ENCODE measurements at places on chromosomes 12 and 14. TPM values are rescaled to one million over a fixed set of nuclear protein-coding genes. Genes with fewer than 3 reads are reported as not detected.

SERPINA4 gene
- not detected for total RNA-seq

DNA sequence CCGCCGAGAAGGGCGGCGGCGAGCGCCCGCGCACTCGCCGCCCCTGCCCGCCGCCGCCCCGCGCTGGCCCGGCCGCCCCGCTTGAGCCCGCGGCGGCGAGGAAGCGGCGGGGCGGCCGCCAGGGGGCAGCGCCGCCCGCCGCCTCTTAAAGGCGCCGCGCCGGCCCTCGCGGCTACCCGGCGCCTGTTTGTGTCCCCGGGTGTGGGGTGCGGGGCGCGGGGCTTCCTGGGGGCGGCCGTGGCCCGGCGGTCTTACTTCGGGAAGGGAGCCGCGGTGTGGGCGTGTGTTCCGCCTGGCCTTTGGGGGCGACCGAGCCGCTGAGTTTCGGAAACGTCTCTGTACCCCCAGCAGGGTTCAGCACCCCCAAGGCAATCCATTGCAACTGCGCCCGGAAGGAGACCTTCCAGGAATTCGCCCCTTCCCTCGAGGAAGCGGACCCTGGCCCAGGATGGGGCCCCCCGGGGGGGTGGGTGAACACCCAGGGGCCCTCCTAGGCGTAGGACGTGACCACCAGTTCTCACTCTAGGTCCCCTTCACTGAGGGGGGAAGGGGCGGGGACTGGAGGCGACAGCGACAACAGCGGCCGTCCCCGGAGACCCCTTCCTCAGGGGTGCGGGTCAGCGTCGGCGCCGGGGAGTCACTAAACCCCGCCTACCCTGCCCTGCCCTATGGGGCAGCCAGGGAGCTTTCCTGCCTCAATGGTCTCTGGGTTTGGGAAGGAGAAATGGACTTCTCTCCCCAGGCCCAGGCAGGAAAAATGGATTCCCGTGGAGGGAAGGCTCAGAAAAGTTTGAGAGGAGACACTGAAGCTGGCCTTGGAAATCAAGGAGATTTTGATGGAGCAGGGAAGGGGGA, at the start of gene ITPK1:
Gene ITPK1 (minus strand): TSS at position 105 of the 855 bp plus-strand sequence. CDS start 762 bp downstream, outside the sequence.
- peak within 1 kb of the TSS; percentile 64 for H3K4me3 ChIP-seq
- H3K27ac ChIP-seq = peak within 1 kb of the TSS; percentile 89
- H3K27me3 ChIP-seq = no peaks in the 10 kb centered on the region
- H3K36me3 ChIP-seq = no peaks in the 10 kb centered on the region

DNA sequence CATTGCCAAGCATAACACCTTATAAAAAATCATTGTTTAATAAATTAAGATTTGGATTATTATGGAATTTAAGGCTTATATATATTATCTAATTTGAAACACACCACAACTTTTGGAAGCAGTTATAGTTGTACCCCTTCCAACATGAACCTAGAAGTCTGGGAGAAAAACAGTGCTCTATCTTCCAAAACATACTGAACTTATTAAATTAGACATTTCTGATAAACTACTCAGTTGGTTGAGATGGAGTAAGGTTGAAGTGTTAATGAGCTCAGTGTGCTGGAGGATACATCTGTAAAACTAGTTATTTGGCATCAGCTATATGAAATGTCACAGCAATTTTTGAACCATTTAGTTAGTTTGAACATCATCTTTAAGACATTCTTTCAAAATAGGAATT, 227.4 kb downstream of the ALX1 start:
- H3K27ac ChIP-seq = no peak overlapping the region
- H3K36me3 ChIP-seq = no peaks in the 10 kb centered on the region
- H3K4me3 ChIP-seq = no peak overlapping the region
- no peaks in the 10 kb centered on the region for H3K27me3 ChIP-seq

NRIP2 gene
- total RNA-seq = not detected

- no peak for DNase-seq
- no peaks in the 10 kb centered on the region for H3K36me3 ChIP-seq
- no peak overlapping the region for H3K27ac ChIP-seq
- no peak overlapping the region for H3K4me3 ChIP-seq
- no peaks in the 10 kb centered on the region for H3K4me1 ChIP-seq
- H3K27me3 ChIP-seq = peaks cover 41% of the 10 kb centered on the region
Measured at GRCh38 chr12:109289551-109289950, 19.5 kb downstream of the FOXN4 start.

GRCh38 chr12:130990034-130990433, 36.3 kb downstream of the ADGRD1 start:
- DNase-seq = no peak
- peaks cover 37% of the 10 kb centered on the region for H3K27me3 ChIP-seq
- H3K27ac ChIP-seq = no peak overlapping the region

DNA sequence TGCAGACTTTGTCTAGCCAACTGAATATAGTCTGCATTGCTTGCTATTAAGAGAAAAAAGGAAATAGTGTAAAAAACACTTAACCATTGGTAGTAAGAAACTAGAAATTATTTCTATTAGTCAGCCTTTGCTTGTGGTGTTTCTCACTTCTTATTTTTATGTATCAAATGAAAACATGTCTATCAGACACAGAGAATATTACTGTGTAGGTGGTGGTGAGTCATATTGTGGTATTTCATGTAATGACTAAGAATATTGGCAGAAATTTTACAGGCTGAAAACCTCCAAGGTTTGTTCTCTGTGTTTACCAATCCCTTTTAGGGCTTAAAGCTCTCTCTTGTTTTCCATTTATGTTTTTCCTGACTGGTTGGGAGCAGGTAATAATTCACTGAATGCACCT, 87.2 kb downstream of the DAAM1 start:
- DNase-seq = no peak
- no peaks in the 10 kb centered on the region for H3K4me1 ChIP-seq
- no peaks in the 10 kb centered on the region for H3K36me3 ChIP-seq
- H3K4me3 ChIP-seq = no peak overlapping the region
- no peak overlapping the region for H3K27ac ChIP-seq
- H3K27me3 ChIP-seq = no peaks in the 10 kb centered on the region
